ENCODE measurements at places on chromosomes 7 and 10. TPM values are rescaled to one million over a fixed set of nuclear protein-coding genes. Genes with fewer than 3 reads are reported as not detected.

DNA sequence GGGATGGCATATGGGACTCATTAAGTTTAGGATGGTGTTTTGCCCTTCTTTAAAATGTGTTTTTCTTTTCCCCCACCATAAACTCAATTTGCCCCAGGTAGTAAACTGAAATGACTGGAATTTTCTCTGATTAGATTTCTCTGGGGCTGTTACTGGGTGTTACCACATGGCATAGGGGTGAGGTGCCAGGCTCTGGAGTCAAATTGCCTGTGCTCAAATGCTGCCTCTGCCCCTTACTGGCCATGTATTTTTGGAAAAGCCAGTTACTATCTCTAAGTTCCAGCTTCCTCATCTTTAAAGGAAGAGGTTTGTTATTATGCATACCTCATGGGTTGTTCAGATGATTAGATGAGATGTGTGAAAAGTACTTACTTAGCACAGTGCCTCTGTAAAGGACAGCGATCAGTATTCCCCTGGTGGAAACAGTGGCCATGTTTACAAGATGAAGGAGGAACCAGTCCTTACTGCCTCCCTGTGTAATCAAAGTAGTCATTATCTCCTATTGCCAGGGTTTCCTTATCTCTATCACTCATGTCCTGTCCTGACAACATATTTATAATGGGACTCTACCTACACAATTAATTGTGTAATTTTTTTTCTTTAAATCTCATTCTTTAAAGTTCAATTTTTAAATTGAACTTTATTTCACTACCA lies 352.0 kb downstream of the KCNMA1 start:
- no peak for DNase-seq

DNA sequence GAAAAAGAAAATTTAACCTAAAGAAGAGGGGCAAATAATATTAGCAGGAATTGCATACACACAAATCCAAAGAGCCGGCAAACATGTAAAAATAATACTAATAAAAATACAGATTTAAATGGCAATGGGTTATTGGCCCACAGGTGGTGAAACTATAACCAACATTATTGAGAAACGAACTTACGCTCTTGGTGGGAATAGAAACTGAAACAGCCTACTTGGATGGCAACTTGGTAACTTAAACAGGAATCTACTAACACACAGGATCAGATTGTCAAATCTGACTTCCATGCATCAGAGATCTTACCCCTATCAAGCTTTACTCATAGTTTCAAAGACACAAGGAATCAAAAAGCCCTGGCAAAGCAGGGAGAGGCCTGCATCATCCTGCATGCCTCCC lies 66.5 kb downstream of the ANLN start:
- DNase-seq = no peak

The KNDC1 gene
- total RNA-seq = 3.6 TPM

- no peak for DNase-seq
These were observed 14.4 kb downstream of the ZNF33B start for GRCh38 chr10:42623929-42624328.

The PROSER2 gene
- 46.2 TPM for total RNA-seq

The APBB1IP gene
- total RNA-seq = 0.27 TPM

The RBP4 gene
- total RNA-seq = 2.4 TPM
